ENCODE measurements at places on chromosomes 12 and 14.

DNA sequence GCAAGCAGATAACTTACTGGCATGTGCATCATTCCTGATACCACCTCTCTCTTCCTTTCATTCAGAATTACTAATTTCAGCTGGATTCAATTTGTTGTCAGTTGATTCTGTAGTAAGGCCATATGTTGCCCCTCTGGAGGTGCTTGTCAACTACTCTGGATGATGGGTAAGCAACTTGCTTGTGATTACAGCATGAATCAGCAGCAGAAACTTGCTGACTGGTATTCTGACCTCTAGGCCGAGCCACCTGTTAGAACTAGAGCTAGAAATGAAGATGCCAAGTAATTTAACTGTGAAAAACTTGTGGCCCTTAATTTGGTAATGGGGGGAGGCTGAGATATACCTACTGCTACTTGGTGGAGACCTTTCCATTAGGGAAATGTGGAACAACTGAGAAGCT, 5.1 kb downstream of the RNF10 start:
- DNase-seq = no peak

DNA sequence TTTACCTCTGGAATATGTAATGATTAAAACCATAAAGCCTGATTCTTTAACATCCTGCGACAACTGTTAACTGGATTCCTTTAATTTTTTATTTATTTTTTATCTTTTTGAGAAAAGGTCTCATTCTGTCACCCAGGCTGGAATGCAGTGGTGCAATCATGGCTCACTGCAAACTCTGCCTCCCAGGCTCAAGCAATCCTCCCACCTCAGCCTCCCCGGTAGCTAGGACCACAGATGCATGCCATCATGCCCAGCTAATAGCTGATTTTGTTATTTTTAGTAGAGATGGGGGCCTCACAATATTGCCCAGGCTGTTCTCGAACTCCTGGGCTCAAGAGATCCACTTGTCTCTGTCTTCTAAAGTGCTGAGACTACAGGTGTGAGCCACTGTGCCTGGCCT, 3.7 kb downstream of the MYBPC1 start:
- no peak for DNase-seq

- DNase-seq = no peak
These were observed 198.2 kb downstream of the BTG1 start for GRCh38 chr12:91947459-91947858.

- DNase-seq = peak; percentile 7
These were observed 986.1 kb upstream of the FLRT2 start for GRCh38 chr14:84543859-84544258.

GRCh38 chr14:69066396-69067171, 86.3 kb downstream of the DCAF5 start:
- no peak for DNase-seq

GRCh38 chr12:30862486-30862885, 64.1 kb upstream of the TSPAN11 start:
- no peak for DNase-seq

- peak; percentile 25 for DNase-seq
These were observed 827.6 kb downstream of the NRXN3 start for GRCh38 chr14:78997811-78998210.

GRCh38 chr12:52182898-52183543, 8.8 kb downstream of the KRT80 start:
- DNase-seq = no peak

DNA sequence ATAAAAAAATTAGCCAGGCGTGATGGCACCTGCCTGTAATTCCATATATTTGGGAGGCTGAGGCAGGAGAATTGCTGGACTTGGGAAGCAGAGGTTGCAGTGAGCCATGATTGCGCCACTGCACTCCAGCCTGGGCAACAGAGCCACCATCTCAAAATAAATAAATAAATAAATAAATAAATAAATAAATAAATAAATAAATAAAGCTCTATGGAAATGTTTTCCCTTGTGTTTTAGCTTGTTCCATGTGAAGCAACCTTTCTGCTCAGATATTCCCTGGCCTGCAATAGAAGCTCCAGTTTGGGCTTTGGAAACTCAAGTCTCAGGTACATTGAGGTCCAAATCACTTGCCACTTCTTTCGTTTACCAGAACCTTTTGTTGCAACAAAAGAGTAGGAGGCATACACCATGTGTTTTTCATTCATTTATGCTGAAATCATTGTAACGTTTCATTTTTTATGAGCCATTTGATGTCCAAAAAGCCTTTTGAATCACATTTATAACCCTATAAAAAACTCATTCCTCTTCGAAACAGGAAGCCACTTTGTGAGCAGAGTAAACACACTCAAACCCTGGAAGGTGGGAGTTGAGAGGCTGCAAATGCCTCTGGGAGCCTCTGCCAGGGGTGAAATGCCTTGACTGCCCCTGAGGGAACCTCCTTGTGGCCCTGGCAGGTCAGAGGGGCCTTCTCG, 376.6 kb upstream of the TBX3 start:
- no peak for DNase-seq

DNA sequence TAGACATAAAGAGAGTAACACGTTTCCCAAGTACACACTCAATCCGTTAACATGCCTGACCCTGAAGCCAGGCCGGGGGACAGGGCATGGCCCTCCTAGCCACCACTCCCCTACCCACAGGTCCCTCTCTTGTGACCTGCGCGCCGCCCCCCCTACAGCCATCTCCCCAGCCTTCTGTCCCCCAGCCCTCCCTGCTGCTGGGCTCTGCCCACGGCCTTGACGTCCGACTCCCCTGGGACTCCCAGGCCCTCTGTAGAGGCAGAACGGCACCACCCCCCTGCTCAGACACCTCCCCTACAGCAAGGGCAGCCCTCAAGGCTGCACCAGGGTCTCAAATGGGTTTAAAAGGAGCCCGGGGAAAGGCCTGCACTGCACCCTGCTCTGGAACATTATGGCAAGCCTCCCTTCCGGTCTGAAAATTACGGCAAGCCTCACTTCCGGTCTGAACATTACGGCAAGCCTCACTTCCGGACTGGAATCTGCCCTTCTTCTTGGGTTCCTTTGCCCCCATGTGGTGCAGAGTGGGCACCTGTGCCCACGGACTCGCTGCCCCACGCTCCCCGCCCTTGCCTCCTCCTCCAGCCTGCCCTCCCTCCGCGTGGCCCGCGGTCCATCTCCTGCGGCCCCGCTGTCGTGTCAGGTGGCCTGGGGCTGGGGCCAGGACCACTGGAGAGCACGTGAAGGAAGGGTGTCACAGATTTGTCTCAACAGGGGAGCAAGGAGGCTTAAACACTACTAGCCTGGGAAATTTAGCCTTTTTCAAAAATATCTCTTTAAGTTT, 77.6 kb downstream of the MOK start:
- no peak for DNase-seq

- DNase-seq = no peak
These were observed 23.4 kb downstream of the DUSP16 start for GRCh38 chr12:12539028-12539810.

- peak; percentile 58 for DNase-seq
These were observed 32.0 kb upstream of the LMNTD1 start for GRCh38 chr12:25585021-25585523.

GRCh38 chr14:91389150-91389549, 28.5 kb downstream of the CCDC88C start:
- no peak for DNase-seq

GRCh38 chr14:101972126-101972866, 7.9 kb downstream of the DYNC1H1 start:
- peak; percentile 72 for DNase-seq

DNA sequence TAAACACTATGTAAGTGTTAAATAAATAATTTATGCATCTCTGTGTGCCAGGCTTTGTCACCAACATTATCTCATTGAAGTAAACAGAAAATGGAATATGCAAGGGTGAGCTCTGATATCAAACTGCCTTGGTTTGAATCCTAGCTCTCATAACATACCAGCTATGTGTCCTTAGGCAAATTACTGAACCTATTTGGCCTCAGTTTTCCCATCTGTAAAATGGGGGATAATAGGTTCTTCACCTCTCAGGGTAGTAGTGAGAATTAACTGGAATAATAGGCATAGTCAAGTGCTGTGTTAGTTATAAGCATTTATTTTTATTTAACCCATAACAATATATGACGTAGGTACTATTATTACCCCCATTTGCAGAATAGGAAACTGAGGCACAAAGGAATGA, 190.8 kb upstream of the SRRM4 start:
- no peak for DNase-seq

DNA sequence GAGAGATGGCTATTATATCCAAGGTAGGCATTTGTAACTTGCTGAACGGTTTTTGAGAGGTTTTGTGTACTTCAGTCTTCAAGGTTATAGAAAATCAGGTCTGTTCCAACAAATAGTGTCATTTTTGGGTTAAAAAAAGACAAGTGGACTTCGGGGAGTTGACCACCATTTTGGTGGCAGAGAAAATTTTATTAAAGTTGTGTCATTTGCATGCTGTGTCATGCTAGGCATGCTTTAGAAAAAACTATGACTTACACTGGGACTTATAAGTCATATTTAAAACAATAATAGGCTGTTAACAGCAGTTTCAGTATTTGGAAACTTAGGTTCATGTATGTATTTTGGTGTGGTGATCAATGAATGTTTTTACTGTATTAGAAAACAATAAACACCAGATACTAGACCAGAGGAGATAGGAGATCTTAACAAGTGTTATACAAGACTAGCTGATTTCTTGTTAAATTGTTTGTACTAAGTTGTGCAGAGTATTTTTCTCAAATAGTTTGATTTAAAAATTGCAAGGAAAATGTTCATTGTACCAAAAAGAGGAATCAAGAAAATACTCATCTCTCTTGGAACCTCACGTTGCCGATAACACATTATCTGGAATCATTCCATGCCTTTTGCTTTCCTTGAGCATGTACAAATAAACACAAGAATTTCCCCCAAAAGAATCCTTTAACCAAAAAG, 1.4 kb downstream of the RAN start:
- no peak for DNase-seq

DNA sequence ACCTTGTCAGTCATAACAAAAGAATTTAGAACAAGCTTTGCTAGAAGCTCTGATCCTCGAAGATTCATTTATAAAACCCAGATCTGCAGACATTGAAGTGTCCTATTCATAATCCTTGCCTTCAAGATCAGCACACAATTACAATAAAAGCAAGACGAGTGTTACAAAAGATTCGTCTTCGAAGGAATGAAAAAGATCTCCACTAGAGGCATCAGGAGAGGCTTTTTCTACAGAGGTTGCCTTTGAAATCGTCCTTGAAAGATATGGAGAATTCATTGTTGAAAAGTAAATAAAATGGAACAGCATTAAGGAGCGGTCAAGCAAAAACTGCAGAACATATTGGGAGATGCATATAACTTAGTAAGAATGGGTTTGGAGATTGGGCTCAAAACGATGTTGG, 146.4 kb downstream of the BMP4 start:
- no peak for DNase-seq

- DNase-seq = no peak
These were observed 91.6 kb downstream of the FOXN3 start for GRCh38 chr14:89325299-89325883.

DNA sequence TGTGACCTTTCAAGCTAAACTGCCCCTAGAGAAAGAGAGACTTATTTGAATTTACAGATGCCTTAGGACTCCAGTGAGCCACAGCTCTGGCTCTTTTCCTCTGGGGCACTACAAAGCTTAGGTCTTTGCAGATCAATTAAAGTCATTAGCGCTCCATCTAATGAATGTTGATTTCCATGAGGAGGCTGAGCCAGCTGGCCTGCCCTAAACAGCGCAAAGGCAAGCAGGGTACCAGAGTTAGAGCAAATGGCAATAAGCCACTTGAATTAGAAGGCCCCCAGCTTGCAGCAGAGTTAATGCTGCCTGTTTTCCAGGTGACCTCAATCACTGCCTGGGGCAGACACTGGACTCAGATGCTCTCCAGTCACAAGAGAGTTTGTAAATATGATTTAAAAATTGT, 695.3 kb downstream of the DIO2 start:
- DNase-seq = no peak

DNA sequence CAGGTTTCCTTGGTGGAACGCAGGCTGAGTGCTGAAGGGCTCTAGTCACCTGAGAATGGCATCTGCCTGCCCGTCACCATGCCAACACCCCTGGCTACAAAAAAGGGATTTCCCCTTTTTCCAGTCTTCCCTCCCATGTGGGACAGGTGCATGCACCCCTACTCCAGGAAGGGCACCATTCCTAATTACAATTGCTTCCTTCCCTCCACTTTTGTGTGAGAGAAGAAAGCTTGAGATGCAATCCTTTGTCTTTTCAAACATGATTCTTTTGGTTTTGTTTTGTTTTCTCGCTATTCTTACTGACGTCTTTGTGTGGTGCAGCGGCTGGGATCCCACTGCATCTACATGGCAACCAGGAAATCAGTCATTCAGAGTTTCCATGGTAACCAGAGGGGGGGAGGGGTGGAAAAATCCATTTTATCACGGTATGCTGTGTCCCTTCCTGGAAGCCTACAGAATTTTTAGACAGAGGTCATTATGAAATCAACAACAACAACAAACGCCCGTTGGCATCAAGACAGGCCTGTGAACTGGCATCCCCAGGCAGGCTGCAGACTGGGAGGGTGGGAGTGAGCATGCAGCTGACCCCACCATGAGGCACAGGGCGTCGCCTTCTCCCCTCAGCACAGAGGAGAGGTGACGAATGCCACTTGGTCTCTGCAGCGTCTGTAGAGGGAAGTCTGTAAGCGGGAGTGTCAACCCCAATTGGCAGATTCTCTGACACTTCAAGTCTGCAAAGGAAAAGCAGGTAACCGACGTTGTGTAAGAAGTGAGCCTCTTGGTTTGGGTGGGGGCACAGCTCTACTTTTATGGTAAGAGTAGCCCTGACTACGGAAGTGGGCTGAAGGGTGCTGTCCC, 13.6 kb upstream of the GNG2 start:
- DNase-seq = peak; percentile 65

GRCh38 chr12:48329199-48329939, 21.4 kb downstream of the ZNF641 start:
- DNase-seq = no peak

- DNase-seq = no peak
These were observed 8.8 kb upstream of the DDHD1 start for GRCh38 chr14:53161758-53162435.

GRCh38 chr14:31300296-31300695, 92.7 kb upstream of the HECTD1 start:
- no peak for DNase-seq

- DNase-seq = peak; percentile 96
These were observed 1.5 kb downstream of the CIPC start for GRCh38 chr14:77099425-77100167.

GRCh38 chr14:93029417-93029816, 86.3 kb downstream of the ITPK1 start:
- no peak for DNase-seq

DNA sequence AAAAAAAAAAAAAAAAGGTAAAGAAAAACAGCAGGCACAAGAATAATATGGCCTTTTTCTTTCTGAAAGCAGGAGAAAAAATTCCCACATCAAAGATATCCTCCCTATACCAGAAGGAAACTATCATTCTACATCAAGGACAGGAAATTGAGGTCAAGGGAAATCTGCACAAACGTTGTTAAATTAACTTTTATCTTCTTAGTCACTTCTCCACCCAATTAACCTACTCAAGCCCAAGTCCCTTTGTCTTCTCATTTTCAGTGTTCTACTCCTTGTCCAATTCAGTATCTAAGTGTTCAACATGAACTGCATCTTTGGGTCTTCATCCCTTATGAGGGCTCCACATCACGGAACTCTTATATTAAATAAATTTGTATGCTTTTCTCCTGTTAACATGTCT, 15.7 kb downstream of the NDUFA12 start:
- no peak for DNase-seq

Measured in pons (tissue), 1 donor.